ENCODE measurements at places on chromosomes 3 and 15.

DNA sequence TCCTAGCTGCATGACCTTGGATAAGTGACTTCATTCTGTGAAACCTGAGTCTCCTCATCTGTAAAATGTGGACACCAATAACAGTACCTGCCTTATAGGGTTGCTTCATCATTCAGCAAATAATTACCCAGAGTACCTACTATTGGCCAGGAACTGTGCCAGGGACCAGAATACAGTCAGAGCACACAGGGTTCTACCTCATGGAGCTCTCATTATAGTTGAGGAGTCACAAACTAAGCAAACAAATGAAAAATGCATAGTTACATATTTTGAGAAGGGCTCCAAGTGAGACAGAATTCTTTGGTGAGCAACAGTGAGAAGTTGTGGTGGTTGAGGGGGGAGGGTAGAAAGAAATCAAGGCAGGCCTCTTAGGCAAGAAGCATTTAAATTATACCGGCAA lies 308.6 kb upstream of the WNT5A start:
- DNase-seq, result peak; percentile 59

DNA sequence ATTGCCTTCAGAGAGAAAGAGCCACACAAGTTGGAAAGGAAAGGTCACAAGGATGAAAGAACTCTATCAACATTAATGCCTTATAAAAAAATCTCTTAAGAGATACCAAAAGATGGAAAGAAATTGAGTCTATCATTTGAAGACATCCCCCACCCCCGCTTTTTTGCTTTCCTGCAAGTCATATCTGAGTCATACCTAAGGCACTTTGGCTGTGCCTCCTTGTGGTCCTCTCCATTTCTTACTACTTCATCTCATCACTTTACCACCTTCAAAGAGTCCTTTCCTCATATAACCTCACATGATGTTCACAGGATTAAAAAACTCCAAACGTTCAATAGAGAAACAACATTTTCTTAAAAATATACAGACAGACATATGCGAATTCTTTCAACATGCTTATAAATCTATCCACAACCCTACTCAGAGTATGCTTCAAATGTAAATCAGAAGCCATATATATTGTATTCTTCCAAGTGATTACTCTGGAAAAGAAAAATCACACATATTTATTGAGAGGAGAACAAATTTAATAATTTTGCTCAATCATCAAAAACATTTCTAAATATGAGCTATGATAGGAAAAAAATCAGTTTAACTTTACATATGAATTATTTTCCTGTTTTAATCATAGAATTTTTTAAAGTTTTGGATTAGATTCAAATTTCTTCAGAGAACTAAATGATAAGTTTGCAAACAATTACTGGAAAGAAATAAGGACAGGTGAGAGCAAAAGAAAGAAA lies 1003.9 kb upstream of the CFAP20DC start:
- DNase-seq, result no peak

DNA sequence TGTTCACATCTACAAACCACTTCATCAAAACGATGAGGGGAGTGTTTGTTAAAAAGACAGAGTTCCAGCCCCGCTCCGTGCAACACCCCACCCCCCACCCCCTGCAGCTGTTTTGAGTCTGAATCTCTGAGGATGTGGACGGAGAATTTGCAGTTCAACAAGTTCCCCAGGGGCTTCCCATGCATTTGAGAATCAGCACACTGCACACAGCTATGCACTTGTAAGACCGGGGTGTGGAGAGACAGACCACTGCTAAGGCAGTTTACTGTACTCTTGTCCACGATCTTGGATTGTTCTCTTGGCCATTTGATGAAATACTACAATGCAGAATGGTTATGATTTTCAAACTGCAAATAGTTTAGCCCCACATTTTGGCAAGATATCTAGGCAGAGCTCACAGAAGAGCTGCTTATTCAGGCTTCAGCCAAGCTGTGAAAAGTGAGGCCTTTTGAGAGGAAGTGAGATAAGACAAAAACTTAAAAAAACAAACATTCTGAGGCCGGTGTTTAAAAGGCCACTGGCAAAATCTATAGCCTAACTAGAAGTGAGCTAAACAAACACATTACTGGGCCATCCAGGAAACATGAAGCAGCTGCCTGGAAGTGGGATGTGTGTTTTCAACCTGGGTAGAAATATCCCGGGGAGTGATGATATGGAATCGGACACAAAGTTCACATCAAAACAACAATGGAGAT lies 308.2 kb upstream of the ADAMTS9 start:
- DNase-seq, result no peak

DNA sequence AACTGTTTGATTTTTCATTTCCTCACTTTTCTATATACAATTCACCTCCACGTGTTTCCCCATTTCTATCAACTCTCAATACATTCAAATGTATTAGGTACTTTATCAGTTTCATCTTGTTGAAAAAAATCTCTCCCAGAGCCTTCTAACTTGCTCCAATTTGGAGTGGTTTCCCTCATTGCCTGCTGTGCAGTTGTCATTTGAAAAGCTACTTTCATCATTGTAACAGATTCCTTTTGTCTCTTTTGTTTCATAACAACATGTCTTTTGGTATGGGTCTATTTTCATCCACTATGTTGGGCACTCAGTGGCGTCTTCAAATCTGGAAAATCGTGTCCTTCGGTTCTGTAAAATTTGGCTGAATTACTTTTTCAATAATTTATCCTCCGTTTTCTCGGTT lies 75.0 kb downstream of the NR2E3 start:
- DNase-seq, result no peak

DNA sequence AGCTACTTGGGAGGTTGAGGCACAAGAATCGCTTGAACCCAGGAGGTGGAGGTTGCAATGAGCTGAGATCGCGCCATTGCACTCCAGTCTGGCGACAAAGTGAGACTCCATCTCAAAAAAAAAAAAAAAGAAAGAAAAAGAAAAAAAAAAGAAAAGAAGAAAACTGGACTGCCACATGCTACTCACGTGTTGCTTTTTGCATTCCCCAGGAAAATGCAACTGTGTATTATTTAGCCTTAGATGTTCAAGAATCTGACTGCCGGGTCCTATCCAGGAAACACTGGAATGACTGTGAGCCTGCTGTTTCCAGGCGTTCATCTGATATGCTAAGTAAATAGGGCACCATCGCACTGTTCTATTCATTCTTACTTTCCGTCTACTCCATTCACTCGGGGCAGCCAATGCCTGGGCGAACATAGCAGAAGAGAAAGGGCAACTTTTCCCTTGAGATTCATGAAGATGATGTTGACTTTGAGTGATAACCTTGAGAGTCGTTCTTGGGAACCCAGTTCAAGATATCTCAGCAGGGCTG lies 21.4 kb downstream of the HRG start:
- DNase-seq, result no peak

GRCh38 chr15:76209942-76210341 lies 101.3 kb downstream of the ETFA start:
- DNase-seq, result no peak

GRCh38 chr15:100192097-100193080 lies 149.4 kb downstream of the ADAMTS17 start:
- DNase-seq, result peak; percentile 5

- no peak for DNase-seq
Measured at GRCh38 chr3:102346897-102347296, 87.9 kb upstream of the ZPLD1 start.

GRCh38 chr3:152185891-152186630 lies 82.7 kb upstream of the MBNL1 start:
- DNase-seq, result no peak

DNA sequence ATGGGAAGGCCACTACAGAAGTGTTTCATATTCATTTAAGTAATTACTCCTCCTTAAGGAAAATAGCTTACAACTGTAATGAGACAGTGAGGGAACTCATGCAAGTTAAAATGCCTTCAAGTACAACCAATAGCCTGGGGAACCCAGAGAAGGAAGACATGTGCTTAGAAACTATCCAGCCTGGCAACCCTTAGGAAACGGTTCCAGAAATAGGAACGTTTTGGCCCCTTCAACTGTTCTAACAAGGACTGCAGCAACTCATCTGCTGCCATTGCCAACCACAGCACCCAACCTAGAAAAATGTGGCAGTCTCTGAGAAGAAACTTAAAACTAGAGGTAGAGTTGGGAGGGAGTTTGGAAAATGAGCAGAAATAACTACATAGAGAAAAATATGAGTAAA lies 147.5 kb upstream of the STRIT1 start:
- no peak for DNase-seq

DNA sequence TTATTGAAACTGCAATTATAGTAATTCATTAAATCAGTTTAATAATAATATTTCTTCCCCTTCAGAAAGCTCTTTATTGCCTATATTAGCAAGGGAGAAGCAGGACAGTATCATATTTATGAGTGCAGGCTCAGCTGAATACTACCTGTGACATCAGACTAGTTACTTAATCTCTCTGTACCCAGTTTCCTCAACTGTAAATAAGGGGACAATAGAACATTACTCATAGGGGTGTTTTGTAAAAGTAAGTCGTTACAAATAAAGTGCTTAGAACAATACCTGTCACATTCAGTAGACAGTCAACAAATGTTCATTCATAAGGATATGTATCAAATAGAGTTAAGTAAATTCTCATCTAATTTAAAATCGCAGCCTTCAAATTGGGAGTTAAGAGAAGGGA lies 12.1 kb upstream of the VPS39 start:
- DNase-seq, result no peak

DNA sequence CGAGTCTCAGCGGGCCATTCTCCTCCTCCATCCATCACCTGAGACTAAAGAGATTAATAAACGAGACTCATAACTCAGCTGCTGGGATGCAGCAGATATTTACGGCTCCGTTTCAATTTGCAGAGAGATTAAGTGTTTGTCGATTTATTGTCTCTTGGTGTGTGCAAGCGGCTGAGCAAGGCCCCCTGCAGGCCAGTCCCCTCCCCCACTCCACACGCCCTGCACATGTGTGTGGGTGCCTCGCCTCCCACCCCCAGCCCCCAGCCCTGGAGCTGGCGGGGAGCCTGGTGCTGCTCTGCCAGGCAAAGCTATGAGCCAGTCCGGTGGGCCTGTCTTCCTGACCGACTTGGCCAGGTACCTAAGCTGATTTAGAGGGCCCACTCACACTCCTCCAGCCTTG lies 63.0 kb downstream of the CYP11A1 start:
- DNase-seq, result peak; percentile 42

DNA sequence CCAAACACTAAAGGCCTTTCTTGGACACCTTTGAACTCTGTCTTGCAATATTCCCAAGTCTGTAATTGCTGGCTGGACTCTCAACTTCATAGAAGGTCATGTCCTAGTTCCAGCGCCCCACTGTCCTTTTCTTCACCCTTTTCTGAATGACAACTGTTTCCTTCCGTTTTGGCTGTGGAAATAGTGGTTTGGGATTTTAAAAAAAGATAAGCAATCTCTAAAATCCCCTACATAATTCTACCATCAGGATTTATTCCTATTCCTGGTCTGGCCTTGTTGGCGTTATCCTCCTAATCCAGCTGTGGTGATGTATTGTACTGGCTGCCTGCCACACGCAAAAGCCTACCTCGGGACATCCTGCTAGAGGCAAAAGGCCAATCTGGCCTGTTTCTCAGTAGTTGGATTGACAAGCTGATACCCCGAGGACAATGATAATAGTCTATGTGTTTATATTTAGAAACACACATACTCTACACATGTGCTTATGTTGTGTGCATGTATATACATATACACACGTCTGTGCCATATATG lies 440.3 kb upstream of the DPH6 start:
- DNase-seq, result peak; percentile 27

GRCh38 chr3:3821777-3822176 lies 22.5 kb downstream of the LRRN1 start:
- no peak for DNase-seq

GRCh38 chr3:102400142-102400541 lies 34.7 kb upstream of the ZPLD1 start:
- no peak for DNase-seq

DNA sequence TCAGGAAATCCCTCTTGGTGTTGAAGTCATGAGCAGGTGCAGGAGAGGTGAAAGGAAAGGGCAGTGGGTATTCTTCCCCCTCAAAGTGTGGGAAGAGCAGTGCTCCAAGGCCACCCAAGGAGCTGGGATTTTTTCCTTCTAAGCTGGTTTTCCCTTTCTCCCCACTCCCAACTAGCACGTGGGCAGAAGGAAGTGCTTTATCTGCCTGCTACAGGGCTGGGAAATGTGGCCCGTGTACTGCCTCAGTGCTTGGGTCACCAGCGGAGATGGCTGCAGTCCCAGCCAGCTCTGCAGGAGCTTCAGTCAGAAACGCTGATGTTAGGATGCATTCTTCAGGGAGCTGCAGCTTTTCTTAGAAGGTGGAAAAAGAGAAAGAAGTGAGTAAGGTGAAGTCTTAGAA lies 99.2 kb downstream of the CACNA1D start:
- DNase-seq, result no peak

DNA sequence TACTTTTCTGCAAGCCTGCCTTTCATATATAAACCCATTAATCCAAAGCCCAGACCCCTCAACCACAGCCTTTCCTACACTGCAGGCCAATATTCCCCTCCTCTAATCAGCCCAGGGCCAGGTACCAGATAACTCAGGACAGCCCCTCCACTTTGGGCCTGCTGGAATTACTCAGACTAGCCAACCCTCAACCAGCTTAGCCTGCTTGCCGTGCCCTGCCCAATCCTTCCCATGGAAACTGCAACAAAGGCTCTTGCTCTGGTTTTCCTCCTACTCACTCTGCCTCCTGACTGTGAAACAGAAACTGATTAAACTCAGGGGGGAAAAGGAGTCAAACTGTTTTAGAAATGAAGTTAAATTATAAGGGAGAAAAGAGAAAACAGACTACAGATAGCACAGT lies 248.1 kb downstream of the KLF13 start:
- no peak for DNase-seq

- DNase-seq, result peak; percentile 96
Measured at GRCh38 chr15:70892002-70892911, at the start of the genes LRRC49 and THAP10. Gene LRRC49 (plus strand): TSS chr15:70892826. CDS start chr15:70892895, 69 bp downstream. Gene THAP10 (minus strand): TSS chr15:70892433. CDS start chr15:70892272, 161 bp downstream.

DNA sequence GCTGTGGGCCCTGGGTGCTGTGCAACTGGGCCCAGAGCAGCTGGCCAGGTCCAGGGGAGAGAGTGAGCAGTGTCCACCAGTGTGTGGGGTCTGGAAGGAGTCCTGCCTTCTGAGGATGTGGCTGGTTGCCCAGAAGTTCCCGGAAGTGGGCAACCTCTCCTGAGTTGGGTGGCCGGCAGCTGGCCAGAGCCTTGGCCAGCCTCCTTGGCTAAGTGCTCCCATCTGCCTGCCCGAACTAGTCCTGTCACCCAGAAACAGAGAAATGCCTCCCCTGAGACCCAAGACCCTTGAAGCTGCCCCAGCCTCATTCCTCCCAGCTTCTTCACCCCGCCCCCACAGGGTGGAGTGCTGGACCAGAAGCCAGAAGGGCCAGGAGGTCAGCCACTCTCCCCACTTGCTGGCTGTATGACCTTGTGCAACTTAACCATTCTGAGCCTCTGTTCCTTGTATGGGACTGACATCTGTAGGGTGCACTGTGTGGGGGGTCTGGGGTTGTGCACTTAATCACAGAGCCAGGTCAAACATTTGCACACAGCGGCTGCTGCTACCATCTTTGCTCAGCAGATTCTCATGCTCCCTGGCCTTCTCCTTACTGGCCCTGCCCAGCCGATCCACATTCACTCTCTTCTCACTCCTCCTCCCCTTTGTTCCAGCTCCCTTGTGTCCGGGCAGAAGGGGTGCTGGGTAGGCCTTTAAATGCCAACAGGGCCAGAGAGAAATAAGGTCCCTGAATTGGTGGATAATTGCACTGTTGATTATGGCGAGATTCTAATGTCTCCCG lies 7.5 kb upstream of the ALAS1 start:
- DNase-seq, result no peak
